GM12892 (cell line): ENCODE measurements at places on chromosomes 2 and 18.

DNA sequence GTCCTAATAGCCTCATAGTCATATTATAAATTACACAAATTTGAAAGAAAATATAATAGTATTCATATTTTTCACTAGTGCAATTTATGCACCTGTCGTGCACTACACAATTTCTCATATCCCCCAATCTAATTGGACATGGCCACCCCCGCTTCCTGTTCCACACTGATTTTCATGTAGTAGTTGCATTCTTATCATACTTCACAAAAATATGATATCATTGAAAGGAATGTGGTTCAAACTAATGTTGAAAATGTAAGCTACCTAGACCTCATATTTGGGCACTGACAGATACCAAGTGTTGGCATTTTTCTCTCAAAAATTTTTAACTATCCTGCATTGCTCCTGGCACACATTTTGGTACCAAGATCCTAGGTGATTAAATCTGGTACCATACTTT is 985.5 kb upstream of the POU3F3 start:
- DNase-seq: no peak

DNA sequence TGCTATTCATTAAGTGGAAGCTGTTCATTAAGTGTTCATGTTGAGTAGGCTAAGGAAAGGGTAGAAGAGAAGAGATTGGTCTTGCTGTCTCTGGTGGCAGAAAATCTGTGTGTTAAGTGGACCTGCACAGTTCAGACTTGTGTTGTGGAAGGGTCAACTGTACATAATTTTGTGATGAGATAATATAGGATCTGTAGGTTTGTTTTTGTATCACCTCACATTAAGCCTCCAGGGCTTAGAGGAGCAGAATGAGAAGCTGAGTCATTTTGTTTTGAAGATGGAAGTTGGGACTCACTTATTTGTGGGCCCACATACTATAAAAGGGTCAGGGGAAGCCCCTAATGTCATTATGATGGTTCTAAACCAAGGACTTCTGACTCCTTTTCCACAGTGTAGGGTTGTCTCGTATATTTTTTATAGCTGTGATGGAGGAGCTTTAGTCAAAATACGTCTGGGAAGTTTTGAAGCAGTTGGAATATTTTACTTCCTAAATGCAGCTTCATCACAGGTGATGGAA is 18.2 kb downstream of the PMS1 start:
- DNase-seq: no peak

GRCh38 chr2:70767079-70767698 is 811 bp downstream of the ADD2 start:
- DNase-seq: peak; percentile 28

GRCh38 chr2:175463589-175464310 is 282.2 kb upstream of the ATP5MC3 start:
- no peak for DNase-seq

DNA sequence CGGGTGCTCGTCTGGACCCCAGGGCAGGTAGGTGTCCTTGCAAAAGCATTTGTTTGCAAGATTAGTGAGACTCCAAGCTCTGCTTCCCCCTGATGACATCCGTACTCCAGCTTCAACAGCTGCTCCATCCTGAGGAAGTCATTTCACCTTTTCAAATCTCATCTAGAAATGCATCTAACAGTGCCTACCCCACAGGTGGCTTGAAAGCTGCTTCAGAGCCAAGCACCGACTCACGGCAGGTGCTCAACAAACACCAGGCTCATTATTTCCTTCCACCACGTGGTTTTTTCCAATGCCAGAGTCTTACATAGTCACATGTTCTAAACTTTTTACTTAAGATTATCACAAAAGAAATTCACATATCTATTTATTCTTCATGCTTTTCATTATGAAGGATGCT is 31.9 kb downstream of the CNGA3 start:
- DNase-seq: no peak

- no peak for DNase-seq
Measured at GRCh38 chr2:211049321-211050018, 493.1 kb downstream of the CPS1 start.

GRCh38 chr18:14933049-14933851 is 185.3 kb downstream of the ANKRD30B start:
- no peak for DNase-seq

DNA sequence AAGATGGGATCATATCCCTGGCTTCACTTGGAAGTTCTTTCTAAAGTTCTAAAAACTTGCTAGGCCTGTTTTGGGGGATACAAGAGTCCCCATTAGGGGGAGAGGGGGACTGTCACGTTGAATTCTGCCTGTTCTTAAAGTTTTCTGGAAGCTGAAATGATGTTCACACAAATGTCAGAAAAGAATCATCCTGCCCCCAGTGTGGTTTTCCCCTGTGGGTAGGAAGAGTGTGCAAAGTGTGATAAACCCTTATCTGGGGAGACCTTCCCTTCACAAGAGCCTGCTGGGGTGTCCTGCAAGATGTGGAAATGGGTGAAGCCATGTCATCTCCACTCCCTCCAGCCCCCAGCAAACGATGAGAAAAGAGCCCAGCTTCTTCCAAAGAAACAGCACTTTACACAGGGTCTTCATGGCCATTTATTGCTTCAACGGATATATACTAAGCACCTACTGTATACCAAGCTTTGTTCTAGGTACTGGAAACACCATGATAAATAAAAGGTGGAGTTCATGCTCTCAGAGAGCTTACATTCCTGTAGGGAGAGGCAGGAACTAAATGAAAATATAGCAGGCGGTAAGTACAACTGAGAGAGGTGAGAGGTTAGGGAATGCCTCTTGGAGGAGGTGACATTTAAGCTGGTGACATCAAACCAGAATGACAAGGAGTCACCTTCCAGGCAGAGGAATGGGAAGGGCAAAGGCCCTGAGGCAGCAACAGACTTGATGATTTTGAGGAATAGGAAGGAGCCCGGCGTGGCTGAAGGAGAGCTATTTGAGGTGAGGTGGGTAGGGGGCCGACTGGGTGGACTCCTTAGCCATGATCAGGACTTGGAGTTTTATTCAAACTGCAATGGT is 1.6 kb downstream of the MFSD2B start:
- DNase-seq: no peak

DNA sequence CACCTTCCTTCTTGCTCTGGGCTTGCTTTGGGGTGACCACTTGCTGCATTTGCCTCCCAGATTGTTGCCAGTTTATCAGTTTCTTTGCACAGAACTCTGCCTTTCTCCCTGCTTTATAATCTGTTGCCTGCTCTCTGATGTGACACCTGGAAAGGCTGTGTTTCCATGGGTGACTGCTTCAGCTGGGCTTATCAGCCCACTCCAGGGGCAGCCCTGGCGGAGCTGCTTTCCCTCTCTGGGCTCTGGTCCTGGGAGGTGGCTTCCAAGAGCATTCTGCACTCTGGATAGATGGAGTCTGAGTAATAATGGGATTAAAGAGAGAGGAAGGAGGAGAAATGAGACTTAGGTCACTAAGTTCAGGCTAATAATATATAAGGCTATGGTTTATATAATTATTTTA is 352.7 kb downstream of the TSN start:
- no peak for DNase-seq

DNA sequence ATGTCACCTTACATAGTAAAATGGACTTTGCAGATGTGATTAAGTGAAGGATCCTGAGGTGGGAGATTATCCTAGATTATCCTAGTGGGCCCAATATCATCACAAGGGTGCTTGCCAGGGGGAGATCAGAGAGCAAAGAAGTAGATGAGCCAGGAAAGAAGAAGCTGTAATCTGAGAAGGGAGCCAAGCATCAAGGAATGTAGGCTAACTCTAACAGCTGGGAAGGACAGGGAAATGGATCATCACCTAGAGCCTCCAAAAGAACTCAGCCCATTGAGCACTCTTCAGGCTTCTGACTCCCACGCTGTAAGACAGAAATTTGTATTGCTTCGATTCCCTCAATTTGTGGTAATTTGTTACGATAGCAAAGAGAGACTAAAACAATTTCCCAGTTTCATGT is 309.9 kb downstream of the LRP1B start:
- no peak for DNase-seq

DNA sequence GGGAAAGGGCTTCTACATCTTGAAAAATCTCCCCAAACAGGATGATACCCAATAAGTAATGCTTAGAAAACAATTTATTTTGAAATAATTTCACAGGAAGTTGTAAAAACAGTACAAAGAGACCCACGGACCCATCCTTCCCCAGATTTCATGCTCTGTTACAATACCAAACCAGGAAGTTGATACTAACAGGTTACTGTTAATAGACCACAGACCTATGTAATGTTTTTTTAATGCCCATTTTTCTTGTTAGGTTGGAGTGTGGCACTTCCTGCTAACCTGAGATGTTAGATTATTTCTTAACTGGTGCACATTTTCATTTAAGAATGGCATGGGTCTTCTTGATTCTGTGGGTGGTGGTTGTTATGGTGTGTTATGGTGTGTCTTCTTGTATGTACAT is 21.4 kb upstream of the MGAT5 start:
- no peak for DNase-seq

- no peak for DNase-seq
Measured at GRCh38 chr2:207725873-207726578, 14.6 kb downstream of the CCNYL1 start.

- DNase-seq: no peak
Measured at GRCh38 chr18:22348521-22349316, 69.0 kb downstream of the CTAGE1 start.

GRCh38 chr2:224973112-224974016 is 68.9 kb downstream of the DOCK10 start:
- no peak for DNase-seq

GRCh38 chr18:79819968-79820351 is 22.2 kb downstream of the KCNG2 start:
- DNase-seq: peak; percentile 62

- DNase-seq: no peak
Measured at GRCh38 chr2:112758711-112759110, 5.7 kb downstream of the CKAP2L start.

- no peak for DNase-seq
Measured at GRCh38 chr2:47174733-47175361, 19.7 kb upstream of the STPG4 start.

- no peak for DNase-seq
Measured at GRCh38 chr2:239075918-239076758, 228.3 kb downstream of the TWIST2 start.

DNA sequence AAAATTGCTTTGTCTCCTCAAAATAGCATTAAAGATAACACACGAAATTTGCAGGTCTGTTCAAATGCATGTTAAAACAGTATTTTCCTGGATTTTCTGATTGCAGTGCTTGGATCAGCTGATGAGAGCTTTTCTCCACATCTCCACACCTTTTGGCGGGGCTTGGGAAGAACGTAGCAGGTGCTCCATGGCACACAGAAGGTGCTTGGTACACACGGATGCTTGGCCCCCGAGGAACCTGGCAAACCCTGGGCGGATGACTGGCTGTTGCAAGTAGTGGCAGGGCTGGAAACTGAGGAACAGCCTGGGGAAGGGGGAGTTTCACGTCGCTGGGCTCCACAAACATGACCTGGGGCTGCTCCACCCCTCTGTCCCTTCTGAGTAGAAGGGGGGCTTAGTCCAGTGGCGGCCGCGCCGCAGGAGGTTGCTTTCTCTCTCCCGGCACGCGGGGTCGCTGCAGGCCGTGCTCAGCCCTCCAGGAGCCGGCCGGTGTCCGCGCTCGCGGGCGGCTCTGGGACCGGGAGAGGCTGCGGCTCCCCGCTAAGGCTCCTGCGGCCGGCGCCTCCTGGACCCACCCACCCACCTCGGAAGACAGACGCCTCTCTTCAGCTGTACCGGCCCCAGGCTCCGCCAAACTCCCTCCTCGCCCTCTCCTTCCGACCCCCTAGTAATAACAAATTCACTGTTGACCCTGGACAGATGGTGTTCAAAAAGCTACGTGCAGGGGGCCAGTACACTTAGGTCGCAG is 69.3 kb downstream of the MARCO start:
- DNase-seq: peak; percentile 28
